ENCODE measurements at places on chromosomes 5 and 9.
A peak's percentile ranks its signal among the peaks of the same experiment; 100 is the strongest.

DNA sequence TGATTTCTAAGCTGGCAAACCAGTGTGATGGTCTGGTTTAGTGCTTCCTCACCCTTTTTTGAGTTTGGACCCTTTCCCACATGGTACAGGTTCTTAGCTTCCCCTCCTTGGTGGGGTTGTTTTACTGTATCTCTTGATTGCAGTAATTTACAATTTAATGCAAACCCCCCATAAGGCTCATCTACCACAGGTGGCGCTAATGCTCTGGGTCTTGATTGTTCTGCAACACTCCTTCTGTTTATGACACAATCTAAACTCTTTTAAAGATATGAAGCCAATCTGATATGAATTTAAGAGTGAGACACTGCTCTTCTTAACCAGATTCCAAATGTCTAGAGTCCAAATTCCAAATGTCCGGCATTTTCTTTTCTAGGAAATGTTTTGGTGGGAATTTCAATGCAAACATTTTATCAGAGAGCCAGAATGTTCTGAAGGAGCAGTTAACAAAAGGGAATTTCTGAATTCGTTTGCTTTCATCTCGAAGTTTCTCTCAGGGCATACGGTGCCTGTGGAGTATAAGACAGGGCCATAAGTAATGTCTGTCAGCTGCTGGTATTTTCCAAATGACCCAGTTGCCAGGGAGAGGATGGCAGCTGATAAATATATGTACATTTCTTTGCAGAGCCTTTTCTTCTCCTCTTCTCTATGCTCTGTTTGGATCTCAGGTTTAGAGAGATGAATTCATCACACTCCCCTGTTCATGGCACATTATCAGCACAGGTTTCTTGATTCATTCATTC lies 246.8 kb downstream of the ARHGAP26 start:
- DNase-seq: peak; percentile 39

DNA sequence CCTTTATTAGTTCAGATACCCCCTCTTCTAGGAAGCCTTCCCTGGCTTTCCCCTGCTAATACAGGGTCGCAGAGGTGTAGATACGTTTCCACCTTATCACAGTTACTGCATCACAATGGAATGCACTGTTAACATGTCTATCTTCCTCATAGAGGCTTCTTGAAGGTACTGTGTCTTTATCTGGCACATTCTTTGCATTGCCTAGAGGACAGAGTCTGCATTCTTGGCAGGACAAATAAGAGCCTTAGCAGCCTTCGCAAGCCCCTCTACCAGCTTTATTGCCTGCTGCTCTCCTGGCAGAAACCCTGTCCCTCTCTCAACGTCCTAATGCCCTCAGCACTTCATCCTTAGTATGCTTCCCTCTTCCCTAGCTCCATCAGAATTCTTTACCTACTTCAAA lies 31.6 kb downstream of the SLC1A3 start:
- no peak for DNase-seq

GRCh38 chr5:169686137-169686536 lies 49.1 kb downstream of the DOCK2 start:
- DNase-seq: no peak

DNA sequence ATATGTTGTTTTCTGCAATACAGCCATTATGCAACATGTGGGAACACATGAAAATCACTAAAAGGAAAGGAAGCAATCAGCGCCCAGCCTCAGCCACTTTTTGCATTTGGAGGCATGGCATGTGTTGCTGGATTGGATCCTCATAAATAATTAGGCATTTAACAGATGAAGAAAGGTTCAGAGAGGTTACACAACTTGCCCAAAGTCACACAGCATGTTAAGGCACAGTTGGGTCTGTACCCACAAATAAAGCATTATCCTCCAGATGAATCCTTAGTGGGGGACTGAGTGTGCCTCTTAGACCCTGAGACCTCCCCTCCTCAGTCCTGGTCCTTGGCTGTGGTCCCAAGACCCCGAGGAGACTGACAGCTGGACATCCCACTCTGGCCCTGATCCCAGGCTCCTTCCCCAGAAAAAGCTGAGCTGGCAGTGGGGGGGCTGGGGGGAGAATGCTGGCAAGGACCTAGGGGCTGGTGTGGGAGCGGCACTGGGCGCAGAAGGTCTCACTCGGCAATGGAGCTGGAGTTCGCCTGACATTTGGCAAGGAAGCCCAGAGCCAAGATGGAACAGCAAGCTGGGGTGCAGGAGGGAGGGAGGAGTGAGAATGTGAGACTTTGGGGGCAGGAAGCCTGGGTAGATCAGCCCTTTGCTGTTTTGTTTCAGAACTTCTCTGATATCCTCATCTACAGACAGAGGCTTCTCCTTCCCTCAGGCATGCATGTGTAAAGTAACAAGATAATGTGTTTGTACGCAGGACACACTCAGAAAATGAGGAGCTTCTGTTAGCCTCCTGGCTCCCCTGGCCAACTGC lies 6.9 kb upstream of the AKNA start:
- DNase-seq: no peak

Measured in HFFc6 (cell line).